Sigmoid colon (tissue), 7 donors: ENCODE measurements at places on chromosomes 3 and 15. TPM values are rescaled to one million over a fixed set of nuclear protein-coding genes. Genes with fewer than 3 reads are reported as not detected.

ANKUB1 gene
- not detected for polyA plus RNA-seq

NPHP3 gene
- polyA plus RNA-seq = 5.1 TPM

ITGB5 gene
- 22.7 TPM for polyA plus RNA-seq

RAB6B gene
- polyA plus RNA-seq = 0.60 TPM

IQCF5 gene
- polyA plus RNA-seq = not detected

CAMP gene
- polyA plus RNA-seq = 1.2 TPM

ECE2 gene
- polyA plus RNA-seq = not detected

- H3K27ac ChIP-seq = no peak overlapping the region
- DNase-seq = peak; percentile 61
- H3K4me3 ChIP-seq = no peak overlapping the region
- H3K36me3 ChIP-seq = no peaks in the 10 kb centered on the region
Observed at GRCh38 chr15:74340150-74340549, 27.3 kb downstream of the CYP11A1 start.

GRCh38 chr3:113249111-113249510, 37.8 kb downstream of the BOC start:
- H3K36me3 ChIP-seq = peaks cover 22% of the 10 kb centered on the region
- peak; percentile 74 for DNase-seq
- H3K4me3 ChIP-seq = no peak overlapping the region
- H3K4me1 ChIP-seq = no peaks in the 10 kb centered on the region
- H3K27ac ChIP-seq = peak overlapping the region; percentile 85

GRCh38 chr15:38588672-38589071, 24.1 kb upstream of the RASGRP1 start:
- H3K27ac ChIP-seq = no peak overlapping the region
- no peak overlapping the region for H3K4me3 ChIP-seq
- DNase-seq = no peak
- no peaks in the 10 kb centered on the region for H3K27me3 ChIP-seq
- no peaks in the 10 kb centered on the region for H3K36me3 ChIP-seq

DNA sequence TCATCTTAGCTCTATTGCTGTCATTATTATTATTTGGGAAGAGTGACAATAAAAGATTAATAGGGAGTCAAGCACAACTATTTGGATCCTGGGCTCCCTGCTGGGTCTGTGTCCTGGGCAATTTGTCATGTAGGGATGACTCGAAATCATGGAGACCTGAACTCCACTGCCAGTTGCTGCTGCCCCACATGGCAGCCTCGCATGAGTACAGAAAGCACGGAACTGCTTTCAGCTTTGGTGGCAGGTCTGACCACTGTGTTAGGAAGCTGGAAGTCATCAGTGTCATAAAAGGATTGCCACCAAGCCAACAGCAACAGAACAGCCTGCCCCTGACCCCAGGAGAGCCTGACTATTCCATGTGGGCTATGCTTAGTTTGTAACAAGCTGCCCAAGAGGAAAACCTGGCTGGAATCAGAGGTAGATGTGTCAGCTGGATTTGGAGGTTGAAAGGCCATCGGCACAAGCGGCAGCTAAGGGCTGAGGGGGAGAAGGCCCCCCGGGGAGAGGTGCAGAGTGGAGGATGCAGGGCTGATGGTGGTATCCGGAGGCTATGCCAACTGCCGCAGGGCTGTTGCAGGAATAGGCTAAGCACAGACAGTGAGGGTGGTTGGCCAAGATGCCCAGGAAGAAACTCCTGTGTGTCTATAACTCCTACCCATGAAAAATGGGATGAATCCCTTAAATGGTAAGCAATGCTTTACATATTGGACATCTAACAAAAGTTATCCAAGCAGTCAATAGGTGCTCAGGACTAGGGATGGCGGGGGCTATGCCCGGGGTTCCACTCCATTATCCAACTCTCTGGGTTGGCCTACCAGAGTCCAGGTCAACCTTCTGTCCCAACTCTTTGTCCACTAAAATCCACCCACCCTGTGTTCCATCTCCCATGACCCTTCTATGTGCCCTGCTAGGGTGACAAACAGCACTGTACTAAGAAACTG, 291.6 kb downstream of the ADAMTS17 start:
- no peaks in the 10 kb centered on the region for H3K27me3 ChIP-seq
- H3K4me3 ChIP-seq = no peak overlapping the region
- DNase-seq = no peak

GRCh38 chr3:46953234-46954010, 23.1 kb downstream of the CCDC12 start:
- DNase-seq = no peak
- no peak overlapping the region for H3K27ac ChIP-seq
- no peaks in the 10 kb centered on the region for H3K27me3 ChIP-seq

DNA sequence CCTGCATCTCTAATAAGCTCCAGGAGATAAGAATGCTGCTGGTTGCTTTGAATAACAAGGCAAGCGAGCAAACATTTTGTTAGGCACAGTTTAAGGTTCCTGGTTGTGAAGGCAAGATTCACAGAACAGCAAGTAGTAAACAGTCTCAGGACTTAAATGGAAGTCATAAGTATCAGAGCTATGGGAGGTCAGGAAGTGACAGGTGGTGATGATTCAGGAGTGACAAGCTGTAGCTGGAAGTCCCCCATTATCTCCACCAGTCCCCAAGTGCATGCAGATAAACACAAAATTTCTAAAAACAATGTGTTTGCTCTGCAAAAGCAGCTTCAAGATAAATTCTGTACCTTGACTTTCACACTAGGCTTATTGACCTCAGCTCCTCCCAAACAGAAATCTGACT, 3.3 kb downstream of the FETUB start:
- H3K27me3 ChIP-seq = no peaks in the 10 kb centered on the region
- no peak overlapping the region for H3K27ac ChIP-seq
- H3K4me1 ChIP-seq = no peaks in the 10 kb centered on the region

- no peaks in the 10 kb centered on the region for H3K27me3 ChIP-seq
- H3K4me1 ChIP-seq = no peaks in the 10 kb centered on the region
- no peak overlapping the region for H3K27ac ChIP-seq
- no peak overlapping the region for H3K4me3 ChIP-seq
- no peak for DNase-seq
Observed at GRCh38 chr3:151391720-151392119, 7.2 kb upstream of the P2RY12 start.

DNA sequence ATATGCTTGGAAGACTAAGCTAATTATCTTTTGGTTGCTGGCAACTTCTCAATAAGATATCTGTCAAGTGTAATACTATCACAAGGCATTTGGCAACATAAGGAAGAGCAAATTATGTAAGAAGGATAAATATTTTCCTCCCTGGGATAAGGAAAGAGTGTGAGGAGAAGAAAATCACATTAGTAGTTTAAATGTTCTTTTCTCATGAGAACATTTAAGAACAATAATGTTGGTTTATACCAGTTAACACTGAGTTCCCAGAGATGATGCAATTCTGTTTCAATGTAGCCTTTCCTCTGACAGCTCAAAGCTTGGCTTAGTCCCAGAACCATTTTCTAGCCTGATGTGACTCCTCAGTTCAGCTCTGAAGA, 66.1 kb upstream of the NPHP3 start:
- no peak overlapping the region for H3K4me3 ChIP-seq
- H3K4me1 ChIP-seq = peaks cover 14% of the 10 kb centered on the region
- no peaks in the 10 kb centered on the region for H3K27me3 ChIP-seq
- peak overlapping the region; percentile 78 for H3K27ac ChIP-seq

- no peaks in the 10 kb centered on the region for H3K36me3 ChIP-seq
- DNase-seq = no peak
- no peak overlapping the region for H3K27ac ChIP-seq
- H3K27me3 ChIP-seq = no peaks in the 10 kb centered on the region
Observed at GRCh38 chr3:47976135-47976732, 40.0 kb downstream of the MAP4 start.

- no peaks in the 10 kb centered on the region for H3K36me3 ChIP-seq
- peaks cover 44% of the 10 kb centered on the region for H3K4me1 ChIP-seq
- peak; percentile 60 for DNase-seq
Observed at GRCh38 chr3:50295553-50296431, 3.4 kb downstream of the HYAL3 start.

GRCh38 chr15:71761649-71762048, 48.7 kb upstream of the NR2E3 start:
- H3K27me3 ChIP-seq = no peaks in the 10 kb centered on the region
- no peak overlapping the region for H3K27ac ChIP-seq
- no peak for DNase-seq

- no peaks in the 10 kb centered on the region for H3K36me3 ChIP-seq
- no peak for DNase-seq
- no peaks in the 10 kb centered on the region for H3K4me1 ChIP-seq
Observed at GRCh38 chr3:29465836-29466235, 185.0 kb downstream of the RBMS3 start.

DNA sequence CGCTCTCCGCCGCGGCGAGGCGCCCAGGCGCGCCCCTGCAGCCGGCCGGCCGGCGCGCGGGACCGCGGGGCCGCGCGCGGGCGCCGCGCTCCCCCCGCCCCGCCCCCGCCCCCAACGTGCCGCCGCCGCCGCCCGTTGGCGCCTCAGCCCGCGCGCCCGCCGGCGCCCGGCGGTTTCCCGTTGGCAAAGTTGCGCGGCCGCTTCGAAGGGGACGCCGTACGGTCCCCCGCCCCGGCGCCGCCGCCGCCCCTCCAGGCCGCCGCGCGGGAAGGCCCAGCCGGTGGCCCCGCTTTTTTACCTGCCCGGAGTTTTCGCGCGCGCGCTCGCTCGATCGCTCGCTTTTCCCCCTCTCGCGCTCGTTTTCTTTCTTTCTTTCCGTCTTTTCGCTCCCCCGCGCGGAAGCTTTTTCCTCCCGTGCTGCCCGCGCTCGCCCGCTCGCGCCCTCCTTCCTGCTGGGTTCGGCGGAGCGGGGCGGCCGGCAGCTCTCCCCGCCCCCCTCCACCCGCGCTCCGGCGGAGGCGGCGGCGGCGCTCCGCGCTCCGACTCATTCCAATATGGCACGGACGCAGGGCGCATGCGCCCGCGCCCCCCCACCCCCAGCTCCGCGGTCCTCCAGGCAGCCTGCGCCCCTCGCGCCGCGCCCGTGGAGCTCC, at the start of gene SFMBT1:
Gene SFMBT1 (minus strand): TSS at position 556 of the 653 bp plus-strand sequence. CDS start 76,945 bp downstream, outside the sequence.
- no peaks in the 10 kb centered on the region for H3K36me3 ChIP-seq
- DNase-seq = peak; percentile 81
- H3K27me3 ChIP-seq = no peaks in the 10 kb centered on the region
- peak within 1 kb of the TSS; percentile 95 for H3K27ac ChIP-seq
- peaks cover 27% of the 10 kb centered on the region for H3K4me1 ChIP-seq
- H3K4me3 ChIP-seq = peak within 1 kb of the TSS; percentile 93

- H3K27me3 ChIP-seq = no peaks in the 10 kb centered on the region
- no peaks in the 10 kb centered on the region for H3K36me3 ChIP-seq
- DNase-seq = no peak
- no peak overlapping the region for H3K27ac ChIP-seq
Observed at GRCh38 chr15:26260517-26261133, 397.5 kb upstream of the ATP10A start.

DNA sequence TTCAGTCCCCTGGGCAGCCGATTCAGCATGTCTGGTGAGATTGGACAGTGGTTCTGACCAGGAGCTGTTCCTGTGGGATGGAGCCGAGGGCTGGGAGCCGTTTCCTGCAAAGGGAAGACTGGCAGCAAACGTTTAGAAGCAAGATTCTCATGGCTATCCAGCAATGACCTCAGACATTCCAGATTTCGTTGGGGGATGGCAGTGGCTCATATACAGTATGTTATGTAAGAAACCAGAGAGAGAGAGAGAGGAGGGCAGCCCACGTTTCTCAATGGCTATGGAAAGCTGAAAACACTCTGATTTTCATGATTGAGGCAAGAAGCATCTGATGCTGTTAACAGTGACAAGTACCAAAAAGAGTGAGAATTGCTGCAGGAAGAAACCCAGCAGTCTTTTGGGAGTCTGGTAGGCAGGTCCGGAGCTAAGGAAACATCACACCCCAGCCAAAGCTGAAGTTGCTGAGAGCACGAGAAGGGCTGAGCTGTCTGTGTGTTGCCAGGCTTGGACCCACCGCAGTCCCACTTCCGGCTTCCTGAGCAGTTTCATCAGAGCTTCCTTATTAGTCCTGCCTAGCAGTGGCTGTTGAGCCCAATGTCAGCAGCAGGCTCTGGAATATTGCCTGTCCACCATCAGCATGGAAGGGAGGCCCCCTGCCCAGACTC, 25.6 kb upstream of the VPS8 start:
- peak; percentile 81 for DNase-seq
- peak overlapping the region; percentile 84 for H3K27ac ChIP-seq
- no peaks in the 10 kb centered on the region for H3K27me3 ChIP-seq
- no peaks in the 10 kb centered on the region for H3K4me1 ChIP-seq
- H3K4me3 ChIP-seq = no peak overlapping the region

GRCh38 chr15:68055224-68055705, 1.1 kb downstream of the PIAS1 start:
- no peaks in the 10 kb centered on the region for H3K4me1 ChIP-seq
- no peak for DNase-seq
- no peaks in the 10 kb centered on the region for H3K27me3 ChIP-seq
- H3K27ac ChIP-seq = peak overlapping the region; percentile 97
- no peaks in the 10 kb centered on the region for H3K36me3 ChIP-seq

GRCh38 chr3:174126990-174127758, 729.6 kb downstream of the NLGN1 start:
- no peak for DNase-seq
- H3K27me3 ChIP-seq = no peaks in the 10 kb centered on the region
- H3K4me1 ChIP-seq = no peaks in the 10 kb centered on the region
- no peak overlapping the region for H3K4me3 ChIP-seq

DNA sequence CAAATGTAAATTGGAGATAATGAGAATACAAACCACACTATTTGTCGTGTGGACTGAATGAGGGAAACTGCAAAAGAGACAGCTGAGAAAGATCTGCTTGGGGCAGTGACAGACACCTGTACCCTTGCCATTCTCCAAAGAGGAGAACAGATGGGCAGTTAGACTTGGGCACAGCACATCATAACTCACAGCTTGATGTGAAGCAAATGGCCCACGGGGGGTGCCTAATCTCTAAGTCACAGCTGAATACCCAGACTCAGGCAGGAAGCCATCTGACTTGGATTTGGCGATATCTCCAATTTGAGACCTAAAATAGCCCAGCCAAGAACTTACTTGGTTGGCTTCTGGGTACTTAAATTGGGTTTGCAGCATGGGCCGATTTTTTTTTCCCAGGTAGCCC, 10.0 kb upstream of the SLC6A11 start:
- no peak for DNase-seq
- no peak overlapping the region for H3K4me3 ChIP-seq
- H3K4me1 ChIP-seq = no peaks in the 10 kb centered on the region
